HCT116 (cell line): ENCODE measurements at places on chromosomes 7 and 10. TPM values are rescaled to one million over a fixed set of nuclear protein-coding genes. Genes with fewer than 3 reads are reported as not detected.

Gene HMX2
- not detected for total RNA-seq

Gene DYDC1
- total RNA-seq: not detected

Gene MCM10
- 43.1 TPM for total RNA-seq

Gene LIPF
- total RNA-seq: not detected

Gene ZNF853
- 0.05 TPM for total RNA-seq

Gene NPY4R
- total RNA-seq: not detected

Gene ENTPD1
- 0.37 TPM for total RNA-seq

Gene FKBP6
- not detected for total RNA-seq

Gene RPEL1
- 0.10 TPM for total RNA-seq

Gene OPALIN
- not detected for total RNA-seq

Gene UTF1
- not detected for total RNA-seq
